ENCODE measurements at places on chromosomes 3 and 15.

- DNase-seq: no peak
These were observed 401.9 kb upstream of the CNTN4 start for GRCh38 chr3:1696669-1697275.

GRCh38 chr15:63504979-63505841 lies 817 bp downstream of the USP3 start:
- DNase-seq: peak; percentile 23

- no peak for DNase-seq
These were observed 150.6 kb upstream of the ANKRD28 start for GRCh38 chr3:15948388-15948787.

DNA sequence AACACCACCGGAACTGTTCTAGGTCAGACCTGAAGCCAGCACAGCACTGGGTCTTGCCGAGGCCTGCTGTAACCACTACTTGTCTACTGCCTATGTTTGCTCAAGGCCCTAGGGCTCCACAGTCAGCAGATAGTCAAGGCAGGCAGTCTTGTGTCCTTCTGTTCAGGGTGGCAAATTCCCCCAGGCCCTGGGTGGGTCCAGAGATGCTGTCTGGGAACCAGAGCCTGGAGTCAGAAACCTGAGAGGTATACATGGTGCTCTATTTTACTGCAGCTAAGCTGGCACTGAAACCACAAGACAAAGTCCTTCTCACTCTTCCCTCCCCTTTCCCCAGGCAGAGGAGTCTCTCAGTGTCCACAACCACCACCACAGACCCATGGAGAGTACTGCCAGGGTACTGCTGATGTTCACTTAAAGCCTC lies 89.9 kb downstream of the BBX start:
- no peak for DNase-seq

- DNase-seq: no peak
These were observed 16.1 kb downstream of the SEMA7A start for GRCh38 chr15:74417670-74418069.

GRCh38 chr3:3119393-3119851 lies 7.3 kb upstream of the TRNT1 start:
- DNase-seq: no peak

DNA sequence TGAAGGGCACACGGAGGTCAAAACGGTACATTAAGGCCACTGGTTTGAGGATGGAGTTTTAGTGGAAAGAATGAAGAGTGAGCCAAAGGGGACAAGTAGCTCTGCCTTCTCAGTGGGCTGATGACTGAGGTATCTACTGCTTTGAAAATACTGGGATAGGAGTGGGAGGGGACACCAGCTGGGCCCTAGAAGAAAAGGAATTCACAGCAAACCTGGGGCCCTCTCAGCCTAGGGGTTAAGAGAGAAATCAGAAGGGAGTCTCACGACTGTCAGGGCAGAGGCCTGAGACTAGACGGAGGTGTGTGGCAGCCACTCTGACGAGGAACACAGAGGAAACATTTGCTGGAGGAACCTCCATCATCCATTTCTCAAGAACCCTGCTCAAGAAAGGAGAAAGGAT lies 75.1 kb downstream of the TNIK start:
- no peak for DNase-seq

- DNase-seq: peak; percentile 19
These were observed 610 bp downstream of the ARID3B start for GRCh38 chr15:74541494-74542165.

DNA sequence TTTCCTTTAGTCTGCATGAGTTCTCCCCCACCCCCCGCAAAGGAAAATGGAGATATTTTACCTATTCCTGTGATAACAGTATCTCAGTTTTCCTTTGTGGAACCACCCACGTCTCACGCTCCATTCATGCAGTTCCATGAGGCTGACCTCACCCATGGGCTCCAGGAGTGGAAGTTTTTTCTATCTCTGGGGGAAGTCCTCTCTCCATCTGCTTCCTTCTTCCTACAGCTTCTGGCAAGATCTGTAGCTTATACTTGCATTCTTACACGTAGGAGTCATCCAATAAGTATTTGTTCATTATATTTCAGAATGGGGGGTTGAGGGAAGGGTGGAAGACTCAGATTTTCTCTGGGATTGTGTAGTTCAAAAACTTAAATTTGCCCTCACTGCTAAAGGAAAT lies 5.8 kb upstream of the GLCE start:
- DNase-seq: no peak

GRCh38 chr3:4828279-4829030 lies 150.8 kb upstream of the BHLHE40 start:
- DNase-seq: no peak

- no peak for DNase-seq
These were observed 34.5 kb downstream of the PTPRG start for GRCh38 chr3:61595826-61596225.

GRCh38 chr3:151384741-151385174 lies at the start of gene P2RY12:
Gene P2RY12, minus strand, starts transcription at chr3:151384753. Its CDS starts 45,908 bp downstream, at chr3:151338845.
- no peak for DNase-seq

DNA sequence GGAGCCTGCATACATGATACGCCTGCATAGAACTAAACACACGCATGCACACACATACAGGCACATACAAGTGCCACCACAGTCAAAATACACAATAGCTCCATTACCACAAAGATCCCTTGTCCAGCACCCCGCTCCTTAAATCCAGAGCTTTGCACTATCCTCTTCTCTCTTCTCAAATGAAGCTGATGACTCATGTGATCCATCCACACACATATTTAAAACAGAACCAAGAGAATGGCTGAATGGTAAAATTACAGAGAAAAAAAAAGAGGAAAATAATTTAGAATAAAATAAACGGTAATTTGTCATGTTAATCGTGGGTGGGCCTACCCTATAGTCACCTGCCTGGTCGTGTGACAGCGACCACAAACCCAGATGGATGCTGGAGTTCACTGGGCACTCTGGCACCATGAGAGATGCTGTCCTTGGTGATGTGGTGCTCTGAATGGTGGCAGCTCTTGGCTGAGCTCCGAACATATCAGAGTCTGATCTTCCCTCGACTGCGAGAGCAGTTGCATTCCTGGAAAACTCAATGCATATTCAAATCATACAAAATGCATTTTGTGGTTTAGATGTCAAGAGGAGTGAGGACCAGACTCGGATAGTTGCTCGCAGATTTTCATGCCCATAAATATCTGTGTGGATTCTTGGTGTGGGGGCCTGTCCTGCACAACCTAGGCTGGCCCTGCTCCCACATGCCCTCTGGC lies 8.9 kb downstream of the IQSEC1 start:
- no peak for DNase-seq

DNA sequence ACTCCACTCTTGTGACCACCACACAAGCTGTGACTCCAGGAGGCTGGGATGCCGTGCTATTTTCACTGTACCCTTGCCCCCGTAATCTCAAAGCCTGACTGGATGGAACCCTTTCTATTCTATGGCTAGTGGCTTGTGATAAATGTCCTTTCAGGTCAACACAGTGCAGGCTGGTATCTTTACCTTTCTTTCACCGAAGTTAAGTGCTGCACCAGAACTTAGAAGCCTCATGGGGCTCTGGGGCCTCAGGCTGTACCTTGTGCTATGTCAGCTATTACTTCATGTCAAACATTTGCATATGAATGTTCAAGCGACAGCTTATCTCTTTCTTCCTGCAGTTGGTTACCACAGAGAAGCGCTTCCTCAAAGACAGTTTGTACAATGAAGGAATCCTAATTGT lies 66.8 kb downstream of the RPL39L start:
- DNase-seq: no peak

DNA sequence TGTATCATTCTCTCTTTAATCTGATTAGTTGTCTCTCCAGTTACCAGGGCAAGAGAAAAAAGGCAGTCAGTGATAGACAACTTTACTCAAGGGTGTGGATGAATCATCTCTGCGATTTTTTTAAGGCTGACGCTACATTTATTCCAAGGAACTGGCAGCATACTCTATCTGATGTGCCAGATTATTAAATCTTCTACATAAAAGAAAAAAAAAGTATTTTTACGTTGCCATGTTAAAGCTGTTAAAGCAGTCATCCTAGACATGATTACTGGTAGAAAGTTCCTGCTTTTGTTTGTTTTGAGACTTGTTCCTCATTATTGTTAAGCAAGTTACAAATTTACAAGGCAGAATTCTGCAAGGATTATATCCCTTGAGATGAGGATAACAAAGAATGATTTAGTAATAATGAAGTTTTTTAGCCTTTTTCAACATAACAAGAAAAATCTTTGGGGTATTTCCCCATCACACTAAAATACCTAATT lies 121.7 kb downstream of the CBLB start:
- DNase-seq: no peak

DNA sequence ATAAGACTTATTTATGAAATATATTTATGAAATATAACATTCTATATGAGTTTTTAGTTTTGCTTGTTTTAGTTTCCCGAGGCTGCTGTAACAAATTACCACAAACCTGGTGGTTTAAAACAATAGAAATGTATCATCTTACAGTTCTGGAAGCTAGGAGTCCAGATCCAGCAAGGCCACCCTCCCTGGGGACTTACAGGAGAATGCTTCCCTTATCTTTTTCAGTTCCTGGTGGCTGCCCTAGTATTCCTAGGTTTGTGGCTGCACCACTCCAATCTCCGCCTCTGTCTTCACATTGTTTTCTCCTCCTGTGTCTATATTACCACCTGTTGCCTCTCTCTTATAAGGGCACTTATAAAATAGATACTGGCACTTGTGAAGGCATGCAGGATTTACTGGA lies 877.8 kb downstream of the TUSC7 start:
- DNase-seq: no peak

DNA sequence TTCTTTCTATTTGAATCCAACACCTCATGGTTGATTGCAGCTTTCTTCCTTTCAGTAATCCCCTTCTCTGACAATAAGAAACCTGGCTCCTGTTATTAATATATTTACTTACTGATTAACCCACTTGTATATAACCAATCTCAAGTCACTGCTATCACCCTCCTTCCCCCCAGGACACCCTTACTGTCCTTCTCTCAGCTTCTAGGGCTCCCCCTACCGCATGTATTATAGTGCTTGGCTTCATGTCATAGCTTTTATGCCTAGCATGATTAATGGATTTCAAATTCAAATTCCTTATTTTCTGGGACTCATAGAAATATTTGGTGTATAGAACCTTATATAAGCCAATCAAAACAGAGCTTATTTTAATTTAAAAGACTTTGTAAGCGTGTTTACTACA lies 75.7 kb upstream of the BNIP2 start:
- no peak for DNase-seq

GRCh38 chr3:139343895-139344856 lies at the start of gene MRPS22:
Gene MRPS22, plus strand, starts transcription at chr3:139344020. Its CDS starts 7 bp downstream, at chr3:139344027.
- peak; percentile 84 for DNase-seq

DNA sequence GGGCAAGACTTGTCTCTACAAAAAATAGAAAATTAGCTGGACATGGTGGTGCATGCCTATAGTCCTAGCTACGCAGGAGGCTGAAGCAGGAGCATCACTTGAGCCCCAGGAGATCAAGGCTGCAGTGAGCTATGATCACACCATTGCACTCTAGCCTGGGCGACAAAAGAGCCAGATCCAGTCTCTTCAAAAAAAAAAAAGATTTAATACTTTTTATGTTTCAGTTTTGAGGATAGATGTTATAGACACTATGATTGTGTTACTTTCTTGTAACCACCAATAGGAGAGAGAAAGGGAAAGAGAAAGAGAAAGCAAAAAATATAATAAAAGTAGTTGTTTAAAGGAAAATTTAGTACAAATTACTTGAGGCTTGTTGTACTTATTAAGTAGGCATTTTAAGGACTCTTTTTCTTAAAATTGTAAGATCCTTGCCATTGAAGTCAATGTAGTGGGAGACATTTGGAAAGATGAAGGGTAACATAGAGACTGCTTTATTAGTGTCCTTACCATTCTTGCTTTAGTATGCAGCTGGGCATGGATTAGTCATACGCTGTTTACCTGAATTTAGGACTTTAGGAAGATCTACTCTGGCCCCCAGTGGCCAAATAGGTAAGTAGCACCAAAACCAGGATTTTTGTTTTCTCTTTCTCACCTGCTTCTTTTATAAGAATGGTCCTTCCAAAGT lies 35.1 kb upstream of the ZDHHC23 start:
- DNase-seq: peak; percentile 62

- DNase-seq: no peak
These were observed 143.2 kb upstream of the ARHGEF26 start for GRCh38 chr3:153978006-153978405.

DNA sequence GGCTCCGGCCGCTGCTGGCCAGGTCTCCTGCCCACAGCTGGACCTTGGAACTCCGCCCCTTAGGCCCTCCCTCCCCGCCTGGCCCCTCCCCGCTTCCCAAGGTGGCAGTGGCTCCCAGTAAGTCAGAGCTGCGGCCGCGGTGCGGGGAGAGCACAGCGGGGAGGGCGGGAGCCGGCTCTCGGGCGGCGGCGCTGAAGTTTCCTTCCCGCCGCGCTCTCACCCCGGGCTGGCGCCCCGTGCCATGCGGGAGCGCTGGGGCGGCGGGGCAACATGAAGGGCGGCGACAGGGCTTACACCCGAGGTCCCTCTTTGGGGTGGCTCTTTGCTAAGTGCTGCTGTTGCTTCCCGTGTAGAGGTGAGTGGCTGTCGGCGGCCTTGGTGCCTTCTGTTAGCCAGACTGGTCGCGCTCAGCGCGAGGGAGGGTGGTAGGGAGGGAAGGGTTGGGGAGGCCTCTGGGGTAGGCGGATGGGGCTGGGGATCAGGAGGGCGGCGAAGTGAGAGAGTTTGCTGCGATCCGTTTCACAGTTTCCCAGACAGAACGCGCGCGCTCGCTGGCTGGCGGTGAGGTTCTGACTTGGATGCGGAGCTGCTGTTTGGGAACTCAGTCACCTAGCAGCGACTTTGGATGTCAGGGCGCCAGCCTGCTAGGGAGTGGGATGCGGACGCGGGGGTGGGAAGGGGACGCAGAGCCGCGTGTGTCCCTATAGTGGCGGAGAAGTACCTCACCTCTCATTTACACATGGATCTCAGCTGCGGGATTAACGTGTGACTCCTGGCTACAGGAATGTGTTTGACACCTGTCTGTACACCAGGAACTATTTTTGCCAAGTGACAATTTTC lies 145.5 kb upstream of the UMPS start:
- DNase-seq: peak; percentile 10

DNA sequence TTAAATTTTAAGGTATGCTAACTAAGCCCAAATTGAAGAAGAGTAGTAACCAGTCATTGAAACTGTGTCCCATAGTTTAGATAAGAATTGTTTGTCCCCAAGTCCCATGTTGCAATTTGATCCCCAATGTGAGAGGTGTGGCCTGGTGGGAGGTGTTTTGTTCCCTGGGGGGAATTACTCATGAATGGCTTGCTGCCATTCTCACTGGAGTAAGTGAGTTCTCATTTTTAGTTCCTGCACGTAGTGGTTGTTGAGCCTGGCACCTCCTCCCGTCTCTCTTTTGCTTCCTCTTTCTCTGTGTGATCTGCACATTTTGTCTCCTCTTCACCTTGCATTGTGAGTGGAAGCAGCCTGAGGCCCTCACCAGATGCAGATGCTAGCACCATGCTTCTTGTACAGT lies 1271.0 kb downstream of the NSUN3 start:
- DNase-seq: no peak

GRCh38 chr3:27545061-27545460 lies 60.9 kb upstream of the SLC4A7 start:
- no peak for DNase-seq
